ENCODE measurements at places on chromosomes 13 and 19. TPM values are rescaled to one million over a fixed set of nuclear protein-coding genes. Genes with fewer than 3 reads are reported as not detected.

DNA sequence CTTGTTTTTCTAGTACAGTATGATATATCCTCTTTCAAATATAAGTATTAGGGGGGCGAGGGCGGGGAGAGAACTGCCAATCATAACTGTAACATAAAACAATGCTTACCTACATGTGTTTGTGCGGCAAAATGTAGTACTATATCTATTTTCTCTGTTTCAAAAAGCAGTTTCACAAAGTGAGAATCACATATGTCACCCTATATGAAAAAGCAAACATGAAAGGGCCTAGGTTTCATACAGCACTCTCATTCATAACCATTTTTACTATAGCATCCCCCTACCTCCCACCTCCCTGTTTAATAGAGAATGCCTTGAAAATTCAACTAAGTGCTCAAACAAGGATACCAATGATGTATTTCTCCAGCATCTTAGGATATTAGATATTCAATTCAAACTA is 5.2 kb downstream of the TGDS start:
- DNase-seq: no peak

- DNase-seq: no peak
Observed at GRCh38 chr19:996051-996838, 4.0 kb upstream of the GRIN3B start.

DNA sequence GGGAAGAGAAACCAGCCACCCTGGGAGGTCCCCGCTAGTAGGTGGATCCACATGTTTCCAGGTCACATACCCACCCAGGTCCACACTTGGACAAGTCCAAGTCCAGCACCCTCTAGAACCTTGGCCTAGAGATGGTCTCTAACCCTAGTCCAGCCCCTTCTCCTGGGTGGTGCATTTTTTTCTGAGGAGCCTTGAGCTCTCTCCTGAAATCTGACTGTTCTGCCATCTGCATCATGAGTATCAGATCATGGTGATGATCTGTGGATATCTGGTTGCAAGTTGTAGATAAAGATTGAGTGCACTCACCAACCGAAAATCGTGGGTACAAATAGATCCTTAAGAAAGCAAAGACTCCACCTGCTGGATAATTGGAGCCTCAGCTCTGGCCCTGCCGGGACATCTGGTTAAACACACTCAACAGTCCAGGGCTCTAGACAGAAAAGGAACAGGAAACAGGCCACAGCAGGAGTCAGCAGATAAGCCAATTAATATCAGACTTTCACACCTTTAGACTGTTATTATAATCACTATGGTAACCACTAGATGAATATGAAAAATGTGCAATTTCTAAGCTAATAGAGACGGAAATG is 41.1 kb downstream of the GPR12 start:
- DNase-seq: no peak

GRCh38 chr13:22447132-22447886 is 733.5 kb upstream of the SGCG start:
- no peak for DNase-seq

GRCh38 chr13:27106144-27106543 is 65.5 kb downstream of the USP12 start:
- DNase-seq: no peak

GRCh38 chr13:46687810-46688209 is 109.2 kb downstream of the ESD start:
- no peak for DNase-seq

DNA sequence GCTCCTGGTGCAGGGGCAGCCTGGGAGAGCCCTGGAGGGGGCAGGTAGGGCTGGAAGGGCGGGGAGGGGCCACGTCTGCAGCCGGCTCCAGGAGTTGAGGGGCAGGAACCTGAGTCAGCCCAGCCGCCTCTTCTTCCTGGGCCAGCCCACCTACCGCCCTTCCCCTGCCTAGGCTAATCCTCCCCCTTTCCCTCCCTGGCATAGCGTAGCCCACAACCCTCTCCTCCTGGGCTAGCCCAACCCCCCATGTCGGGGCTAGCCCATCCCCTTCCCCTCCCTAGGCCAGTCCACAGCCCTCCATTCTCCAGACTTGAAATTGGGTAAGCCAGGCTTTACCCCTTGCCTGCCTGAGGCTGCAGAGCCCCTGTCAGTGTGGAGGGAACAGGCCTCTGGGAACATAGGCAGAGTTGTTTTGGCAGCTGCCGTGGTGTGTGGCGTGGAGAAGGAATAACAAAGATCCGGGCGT is 20.6 kb upstream of the WDR18 start:
- DNase-seq: no peak

DNA sequence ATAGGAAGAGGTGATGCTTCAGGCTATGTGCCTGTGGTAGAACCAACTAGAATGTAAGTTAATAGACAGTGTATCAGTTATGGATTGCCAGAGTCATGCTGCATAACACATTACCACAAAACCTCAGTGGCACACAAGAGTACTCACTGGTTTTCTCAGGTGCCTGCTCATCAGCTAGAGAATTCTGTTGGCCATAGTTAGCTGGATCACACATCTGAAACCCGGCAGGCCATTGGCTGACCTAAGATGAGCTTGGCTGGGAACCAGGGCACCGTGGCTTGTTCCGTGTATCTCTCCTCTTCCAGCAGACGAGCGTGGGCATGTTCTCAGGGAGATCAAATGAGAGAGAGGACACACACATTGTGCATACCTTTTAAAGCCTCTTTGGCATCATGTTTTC is 76.7 kb downstream of the TEX26 start:
- DNase-seq: no peak

The DIAPH3 gene
- 15.4 TPM for total RNA-seq

GRCh38 chr13:51502153-51502651 is 49.4 kb upstream of the INTS6 start:
- DNase-seq: no peak

- no peak for DNase-seq
Observed at GRCh38 chr13:49464621-49465325, 20.7 kb downstream of the SETDB2 start.

The TBXA2R gene
- 5.2 TPM for total RNA-seq

DNA sequence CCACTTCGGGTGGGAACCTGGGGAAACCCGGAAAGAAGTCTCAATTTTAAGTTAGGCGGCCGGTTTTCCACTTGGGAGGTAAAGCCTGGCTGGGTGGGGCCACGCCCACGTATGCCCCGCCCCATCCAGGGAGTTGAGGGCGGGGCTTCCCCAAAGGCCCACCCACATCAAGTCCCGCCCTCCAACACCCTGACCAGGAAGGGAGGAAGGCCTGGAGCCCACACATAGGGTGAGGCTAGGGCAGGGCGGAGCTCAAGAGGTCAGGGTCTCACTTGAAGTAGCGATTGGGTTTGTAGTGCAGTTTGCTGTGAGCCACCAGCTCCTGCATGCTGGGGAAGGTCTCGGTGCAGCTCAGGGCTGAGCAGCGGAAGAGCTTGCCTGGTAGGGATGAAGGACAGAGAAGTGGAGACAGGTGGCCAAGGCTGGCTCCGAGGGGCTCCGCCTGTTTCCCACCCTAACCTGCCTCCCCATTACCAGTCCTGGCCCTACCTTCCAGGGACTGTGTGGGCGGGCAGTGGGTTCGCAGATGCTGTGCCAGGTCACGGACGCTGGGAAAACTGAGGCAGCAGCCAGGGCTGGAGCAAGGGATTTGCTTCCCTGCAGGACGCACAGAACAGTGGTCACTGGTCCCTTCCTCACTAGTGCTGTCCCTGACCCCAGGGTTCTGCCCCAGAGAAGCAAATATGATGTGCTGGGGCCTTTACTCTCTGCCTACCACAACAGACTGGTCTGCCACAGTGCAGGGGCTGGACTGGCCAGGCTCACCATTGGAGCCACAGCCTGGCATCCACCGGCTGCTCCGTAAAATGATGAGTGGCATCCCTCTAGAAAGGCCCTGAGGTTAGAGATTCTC is 1.6 kb downstream of the ZNF414 start:
- DNase-seq: no peak

GRCh38 chr13:59665184-59665583 is 498.5 kb downstream of the DIAPH3 start:
- DNase-seq: no peak

- no peak for DNase-seq
Observed at GRCh38 chr13:76210262-76210661, 574.1 kb downstream of the LMO7 start.

GRCh38 chr19:30696514-30696913 is 324.3 kb downstream of the ZNF536 start:
- DNase-seq: no peak

DNA sequence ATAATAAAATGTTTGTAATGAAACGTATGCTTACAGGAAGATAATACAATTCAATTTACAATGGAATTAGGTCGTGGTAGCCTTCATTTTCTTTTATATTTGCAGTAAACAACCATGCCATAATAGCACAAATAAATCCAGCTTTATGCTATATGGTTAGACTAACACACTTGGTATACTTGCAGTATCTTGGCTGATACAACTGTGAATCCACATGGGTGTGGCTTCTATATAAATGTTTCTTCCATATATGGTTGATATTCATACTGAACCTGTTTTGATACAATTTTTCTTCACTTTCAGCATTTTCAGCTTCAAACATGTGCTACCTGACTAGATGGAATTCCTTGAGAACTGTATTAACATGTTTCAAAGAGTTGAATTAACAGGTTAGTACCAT is 20.4 kb upstream of the SPRY2 start:
- DNase-seq: no peak

- no peak for DNase-seq
Observed at GRCh38 chr19:38483016-38483630, 49.6 kb downstream of the RYR1 start.

The STAP2 gene
- 10.0 TPM for total RNA-seq

The POSTN gene
- 0.08 TPM for total RNA-seq

- DNase-seq: no peak
Observed at GRCh38 chr19:55024111-55024510, 14.0 kb downstream of the GP6 start.

The SYCN gene
- total RNA-seq: 0.33 TPM

The A1BG gene
- total RNA-seq: 47.4 TPM

The SEMA6B gene
- 5.7 TPM for total RNA-seq

The PTPRH gene
- total RNA-seq: 42.8 TPM

GRCh38 chr13:97134364-97135095 is 87.6 kb upstream of the MBNL2 start:
- no peak for DNase-seq

GRCh38 chr19:31979362-31979761 is 366.0 kb upstream of the ZNF507 start:
- DNase-seq: no peak

DNA sequence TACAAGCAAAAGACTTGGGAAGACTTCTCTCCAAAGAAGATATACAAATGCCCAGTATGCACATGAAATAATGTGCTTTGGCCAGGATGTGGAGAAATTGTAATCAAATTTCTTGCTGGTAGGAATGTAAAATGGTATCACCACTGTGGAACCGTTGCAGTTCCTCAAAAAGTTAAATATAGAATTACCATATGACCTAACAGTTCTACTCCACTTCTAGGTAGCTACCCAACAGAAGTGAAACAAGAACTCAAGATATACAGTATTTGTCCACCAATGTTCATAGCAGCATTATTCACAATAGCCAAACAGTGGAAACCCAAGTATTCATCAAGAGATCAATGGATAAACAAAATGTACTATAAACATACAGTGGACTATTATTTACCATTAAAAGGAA is 95.0 kb upstream of the KLF5 start:
- DNase-seq: no peak

DNA sequence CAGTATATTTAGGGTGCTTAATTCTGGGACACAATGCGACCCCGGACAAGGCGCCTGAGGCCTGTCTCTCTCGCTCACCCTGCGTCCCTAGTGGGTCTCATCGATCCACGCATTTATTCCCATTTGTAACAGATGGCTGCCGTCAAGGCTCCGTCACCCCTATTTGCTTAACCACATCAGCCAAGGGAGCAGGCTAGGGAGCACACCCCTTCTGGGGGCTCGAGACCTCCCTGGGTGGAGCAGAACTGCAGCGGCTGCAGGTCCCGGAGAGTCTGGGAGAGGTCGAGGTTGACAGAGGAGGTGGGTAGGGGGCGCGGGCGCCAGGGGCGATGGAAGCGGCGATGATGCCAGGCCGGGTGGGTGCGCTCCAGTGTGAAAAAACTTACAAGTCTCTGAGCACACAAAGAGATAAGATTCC is 507 bp downstream of the ALG5 start:
- no peak for DNase-seq

The LSM14A gene
- 152 TPM for total RNA-seq

The OR7D2 gene
- total RNA-seq: not detected

The PNMA8B gene
- total RNA-seq: not detected

- no peak for DNase-seq
Observed at GRCh38 chr13:92196591-92197256, 798.3 kb downstream of the GPC5 start.

GRCh38 chr13:44416301-44416700 is 42.7 kb downstream of the SERP2 start:
- no peak for DNase-seq

DNA sequence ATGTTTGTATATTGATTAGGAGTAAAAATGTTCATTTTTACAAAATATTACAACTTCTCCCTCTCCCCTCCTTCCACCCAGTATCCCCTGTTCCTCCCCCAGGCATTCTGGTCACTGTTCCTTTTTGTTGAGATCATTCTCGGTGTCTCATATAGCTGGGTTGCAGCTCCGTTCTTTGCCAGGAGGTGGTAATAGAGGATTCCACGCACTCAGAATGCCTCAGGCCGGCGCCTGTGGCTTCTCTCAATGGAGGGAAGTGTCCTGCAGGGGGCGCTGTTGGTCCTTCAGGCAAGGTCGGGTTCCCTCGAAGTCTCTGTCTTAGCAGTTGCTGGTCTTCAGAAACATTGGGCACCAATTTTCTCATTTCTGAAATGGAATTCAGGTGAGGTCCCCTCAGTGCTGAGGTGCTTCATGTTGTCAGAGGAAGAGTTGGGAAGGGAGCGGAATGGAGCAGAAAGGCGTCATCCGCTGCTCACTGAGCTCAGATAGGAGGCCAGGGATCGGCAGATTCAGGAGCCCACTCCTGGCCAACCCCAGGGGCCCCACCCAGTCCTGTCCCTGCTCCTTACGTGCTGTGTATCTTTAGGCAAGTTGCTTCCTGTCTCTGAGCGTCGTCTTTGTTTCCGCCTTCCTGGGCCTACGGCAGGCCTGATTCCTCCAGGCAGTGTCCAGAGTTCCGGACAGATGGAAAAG is 10.3 kb upstream of the GARIN5A start:
- no peak for DNase-seq

The KCNRG gene
- 0.31 TPM for total RNA-seq

DNA sequence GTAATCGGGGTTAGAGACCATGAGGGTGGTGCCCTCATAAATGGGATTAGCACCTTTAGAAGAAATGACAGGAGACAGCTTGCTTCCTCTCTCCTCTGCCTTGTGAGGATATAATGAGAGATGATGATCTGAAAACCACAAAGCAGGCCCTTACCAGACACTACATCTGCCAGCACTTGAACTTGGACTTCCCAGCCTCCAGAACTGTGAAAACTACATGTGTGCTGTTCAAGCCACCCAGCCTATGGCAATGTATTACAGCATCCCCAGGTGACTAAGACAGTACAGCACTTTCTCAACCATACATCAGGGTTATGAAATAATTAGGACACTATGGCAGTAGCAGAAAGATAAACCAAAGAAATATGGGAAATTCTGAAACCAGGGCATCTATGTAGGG is 7.4 kb downstream of the ZNF564 start:
- no peak for DNase-seq

Data from Panc1 (cell line).